ENCODE measurements at places on chromosomes 1 and 21. TPM values are rescaled to one million over a fixed set of nuclear protein-coding genes. Genes with fewer than 3 reads are reported as not detected.

DNA sequence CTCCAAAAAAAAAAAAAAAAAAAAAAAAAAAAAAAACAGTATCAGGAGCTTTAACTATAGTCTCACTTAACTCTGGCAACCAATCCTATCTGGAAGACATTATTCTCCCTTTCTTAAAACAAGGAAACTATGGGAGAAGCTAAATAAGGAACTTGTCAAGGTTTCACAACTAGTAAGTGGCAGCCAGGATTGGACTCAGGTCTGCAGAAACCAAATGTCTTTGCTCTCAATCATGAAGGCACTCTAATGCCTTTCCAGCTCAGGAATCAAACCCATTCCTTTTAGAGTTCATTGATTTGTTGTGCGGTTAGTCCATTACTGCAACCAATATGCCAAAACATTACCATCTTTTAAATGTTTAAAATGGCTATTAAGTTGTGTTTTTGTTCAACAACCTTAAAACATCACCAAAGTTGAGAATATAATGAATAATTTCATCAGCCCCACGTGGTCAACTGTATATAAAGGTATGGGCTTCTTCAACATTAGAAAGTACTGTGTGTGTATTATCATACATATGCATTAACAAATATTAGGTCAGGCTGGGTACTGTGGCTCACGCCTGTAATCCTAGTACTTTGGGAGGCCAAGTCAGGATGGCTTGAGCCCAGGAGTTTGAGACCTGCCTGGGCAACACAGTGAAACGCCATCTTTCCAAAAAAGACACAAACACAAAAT is 1.5 kb downstream of the EPRS1 start:
- H3K4me3 ChIP-seq = peak overlapping the region; percentile 98
- no peaks in the 10 kb centered on the region for H3K27me3 ChIP-seq
- peak overlapping the region; percentile 87 for H3K27ac ChIP-seq

GRCh38 chr1:15943992-15944307 is 32.0 kb downstream of the ZBTB17 start:
- peaks cover 74% of the 10 kb centered on the region for H3K36me3 ChIP-seq
- H3K27ac ChIP-seq = no peak overlapping the region
- DNase-seq = no peak
- H3K4me3 ChIP-seq = no peak overlapping the region
- H3K4me1 ChIP-seq = peaks cover 16% of the 10 kb centered on the region

GRCh38 chr1:156463874-156464273 is 36.7 kb downstream of the MEF2D start:
- no peak overlapping the region for H3K4me3 ChIP-seq
- no peaks in the 10 kb centered on the region for H3K27me3 ChIP-seq
- peaks cover 5% of the 10 kb centered on the region for H3K4me1 ChIP-seq
- no peak overlapping the region for H3K27ac ChIP-seq

GRCh38 chr21:45592208-45592619 is 50.0 kb upstream of the SLC19A1 start:
- H3K27ac ChIP-seq = peak overlapping the region; percentile 78
- peaks cover 8% of the 10 kb centered on the region for H3K27me3 ChIP-seq
- H3K4me1 ChIP-seq = peaks cover 26% of the 10 kb centered on the region
- no peaks in the 10 kb centered on the region for H3K36me3 ChIP-seq

DNA sequence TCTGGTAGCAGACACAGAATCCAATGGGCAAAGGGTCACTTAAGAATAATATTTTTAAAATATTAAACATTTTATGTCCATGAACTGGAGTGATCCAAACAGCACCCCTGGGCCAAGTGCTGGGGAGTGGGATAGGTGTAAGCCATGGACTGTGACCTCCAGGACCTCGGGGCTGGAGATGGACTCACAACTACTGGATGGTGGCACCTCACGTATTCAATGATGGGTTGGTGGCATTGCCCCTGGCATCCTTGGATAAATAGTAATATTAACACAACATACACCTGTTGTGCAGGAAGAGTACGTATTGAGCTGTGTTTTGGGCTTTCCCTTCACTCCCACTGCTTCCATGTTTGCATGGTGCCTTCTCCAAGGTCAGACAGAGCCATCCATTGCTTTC is 39.3 kb upstream of the TENT5C start:
- no peak overlapping the region for H3K27ac ChIP-seq
- H3K36me3 ChIP-seq = no peaks in the 10 kb centered on the region
- no peaks in the 10 kb centered on the region for H3K27me3 ChIP-seq
- no peak overlapping the region for H3K4me3 ChIP-seq
- no peaks in the 10 kb centered on the region for H3K4me1 ChIP-seq

IGSF21 gene
- not detected for total RNA-seq

BCAR3 gene
- 0.62 TPM for total RNA-seq

CNKSR1 gene
- total RNA-seq = 7.0 TPM
